NCI-H2081 (cell line): ENCODE measurements at places on chromosomes 11 and 22.

GRCh38 chr22:29810216-29810615 is 27.9 kb downstream of the ASCC2 start:
- no peak for DNase-seq

- DNase-seq: no peak
These were observed 15.8 kb downstream of the UPB1 start for GRCh38 chr22:24510637-24511625.

DNA sequence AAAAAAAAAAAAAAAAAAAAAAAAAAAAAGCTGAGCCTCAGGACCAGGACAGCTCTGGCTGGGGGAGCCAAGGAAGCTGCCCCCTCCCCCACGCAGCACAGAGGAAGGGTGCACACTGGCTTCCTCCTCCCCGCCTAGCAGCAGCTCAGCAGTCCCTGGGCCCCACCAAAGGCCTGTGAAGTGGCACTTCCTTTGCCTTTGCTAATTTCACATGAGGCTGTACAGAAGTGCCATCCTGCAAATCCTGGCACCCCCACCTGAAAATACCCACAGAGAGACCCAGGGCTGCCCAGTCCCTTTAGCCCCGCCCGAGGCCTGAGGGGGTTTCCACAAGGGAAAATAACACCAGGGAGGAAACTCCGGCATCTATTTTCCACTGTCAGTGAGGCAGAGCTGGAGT is 3.9 kb downstream of the RHOG start:
- no peak for DNase-seq

DNA sequence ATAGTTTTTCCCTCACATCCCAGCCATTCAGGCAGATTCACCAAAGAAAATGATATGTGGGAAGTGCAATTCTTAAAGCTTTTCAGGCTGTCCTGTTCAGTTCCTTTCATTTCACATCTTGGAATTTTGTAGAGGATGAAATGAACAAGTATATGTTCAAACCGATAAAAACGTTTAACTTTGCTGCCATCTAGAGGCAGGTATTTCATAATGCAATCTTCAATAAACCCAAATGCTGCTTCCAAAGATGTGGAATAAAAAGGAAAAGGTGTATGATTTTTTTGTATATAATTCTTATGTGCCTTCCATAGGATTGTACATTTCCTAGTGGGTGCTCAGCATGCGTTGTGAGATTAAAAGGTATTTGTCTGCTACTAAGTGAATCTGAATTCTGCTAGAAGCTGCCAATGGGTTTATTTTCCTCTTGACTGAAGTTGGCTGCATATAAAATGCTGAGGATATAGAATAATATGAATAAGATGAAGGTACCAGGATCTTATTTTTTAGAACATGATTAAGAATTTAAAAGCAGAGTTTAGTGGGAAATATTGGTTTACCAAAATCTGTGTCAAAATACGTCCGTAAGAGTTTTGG is 199.3 kb downstream of the PGR start:
- peak; percentile 64 for DNase-seq

DNA sequence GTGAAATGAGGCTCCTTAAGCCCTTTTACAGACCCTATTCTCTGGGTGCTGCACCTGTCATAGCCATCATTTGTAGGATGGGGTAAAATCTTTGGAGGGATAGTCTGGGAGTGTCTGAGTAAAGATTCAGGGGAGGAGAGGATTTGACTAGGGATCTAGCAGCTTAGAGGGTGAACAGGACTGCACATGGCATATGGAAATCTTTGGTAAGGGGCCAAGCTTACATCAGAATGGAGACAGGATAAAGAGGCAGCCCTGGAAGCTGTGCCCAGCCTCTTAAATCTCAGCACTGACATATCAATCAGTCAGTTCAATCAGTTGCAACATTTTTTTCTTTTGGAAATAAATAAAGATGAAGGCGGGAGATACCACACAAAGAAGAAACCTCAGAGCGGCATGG is 301.8 kb upstream of the CADM1 start:
- DNase-seq: no peak

DNA sequence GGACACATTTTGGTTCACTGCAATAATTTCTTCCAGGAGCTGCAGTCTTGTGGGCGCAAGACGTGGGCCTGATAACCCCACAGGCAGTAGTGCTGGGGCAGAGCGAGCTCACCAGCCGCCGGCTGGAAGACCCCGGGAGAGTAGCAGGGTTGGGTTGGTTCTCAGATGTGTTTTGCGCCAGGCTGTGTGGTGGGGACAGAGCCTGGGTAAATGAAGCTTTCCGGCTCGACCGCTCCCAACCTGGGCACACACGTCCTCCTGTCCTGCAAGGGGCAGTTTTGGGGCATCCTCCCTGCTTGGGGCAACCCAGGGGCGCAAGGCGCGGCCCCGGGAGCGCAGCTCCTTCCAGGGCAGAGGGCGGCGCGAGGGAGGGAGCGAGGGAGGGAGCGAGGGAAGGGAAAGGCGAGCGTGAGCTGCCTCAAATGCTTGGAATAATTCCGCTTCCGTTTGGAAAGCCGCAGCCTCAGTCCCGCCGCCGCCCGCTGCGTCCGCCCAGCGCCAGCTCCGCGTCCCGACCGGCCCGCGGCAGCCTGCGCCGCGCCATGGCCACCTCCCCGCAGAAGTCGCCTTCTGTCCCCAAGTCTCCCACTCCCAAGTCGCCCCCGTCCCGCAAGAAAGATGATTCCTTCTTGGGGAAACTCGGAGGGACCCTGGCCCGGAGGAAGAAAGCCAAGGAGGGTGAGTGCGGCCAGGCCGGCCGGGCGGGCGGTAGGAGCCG is at the start of gene PARVA:
Gene PARVA (plus strand): TSS at position 466 of the 718 bp plus-strand sequence. CDS start 77 bp downstream, at position 543.
- DNase-seq: no peak

GRCh38 chr22:50585238-50585637 is 2.6 kb upstream of the CHKB start:
- DNase-seq: no peak

DNA sequence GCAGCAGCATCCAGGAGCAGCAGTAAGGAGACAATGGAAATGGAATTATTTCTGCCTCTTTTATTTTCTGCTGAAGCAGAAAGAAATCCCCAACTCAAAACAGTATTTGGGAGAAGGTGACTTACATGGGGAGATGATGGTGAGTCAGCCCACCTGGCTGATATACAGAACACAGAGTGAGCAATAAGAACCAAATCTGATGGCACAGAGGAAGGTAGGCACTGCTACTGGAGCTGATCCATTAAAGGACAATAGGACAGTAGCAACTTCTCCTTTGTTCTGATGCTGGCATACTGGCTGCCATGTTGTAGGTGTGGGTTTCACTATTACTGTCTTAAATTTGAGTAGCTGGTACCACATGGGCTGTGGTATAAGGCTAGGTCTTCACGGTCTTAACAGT is 45.2 kb downstream of the CLPB start:
- DNase-seq: no peak

DNA sequence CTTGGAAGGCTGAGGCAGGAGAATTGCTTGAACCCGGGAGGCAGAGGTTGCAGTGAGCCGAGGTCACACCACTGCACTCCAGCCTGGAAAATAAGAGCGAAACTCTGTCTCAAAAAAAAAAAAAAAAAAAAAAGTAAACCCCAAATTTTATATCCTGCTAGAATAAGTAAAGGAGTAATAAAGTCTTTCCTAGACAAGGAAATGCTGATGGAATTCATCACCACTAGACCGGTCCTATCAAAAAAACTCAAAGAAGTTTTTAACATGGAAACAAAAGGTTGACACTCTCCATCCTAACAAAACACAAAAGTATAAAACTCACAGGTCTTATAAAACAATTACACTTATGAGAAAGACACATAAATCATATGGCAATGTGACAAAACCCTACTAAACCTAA is 213.9 kb downstream of the SBF2 start:
- no peak for DNase-seq

DNA sequence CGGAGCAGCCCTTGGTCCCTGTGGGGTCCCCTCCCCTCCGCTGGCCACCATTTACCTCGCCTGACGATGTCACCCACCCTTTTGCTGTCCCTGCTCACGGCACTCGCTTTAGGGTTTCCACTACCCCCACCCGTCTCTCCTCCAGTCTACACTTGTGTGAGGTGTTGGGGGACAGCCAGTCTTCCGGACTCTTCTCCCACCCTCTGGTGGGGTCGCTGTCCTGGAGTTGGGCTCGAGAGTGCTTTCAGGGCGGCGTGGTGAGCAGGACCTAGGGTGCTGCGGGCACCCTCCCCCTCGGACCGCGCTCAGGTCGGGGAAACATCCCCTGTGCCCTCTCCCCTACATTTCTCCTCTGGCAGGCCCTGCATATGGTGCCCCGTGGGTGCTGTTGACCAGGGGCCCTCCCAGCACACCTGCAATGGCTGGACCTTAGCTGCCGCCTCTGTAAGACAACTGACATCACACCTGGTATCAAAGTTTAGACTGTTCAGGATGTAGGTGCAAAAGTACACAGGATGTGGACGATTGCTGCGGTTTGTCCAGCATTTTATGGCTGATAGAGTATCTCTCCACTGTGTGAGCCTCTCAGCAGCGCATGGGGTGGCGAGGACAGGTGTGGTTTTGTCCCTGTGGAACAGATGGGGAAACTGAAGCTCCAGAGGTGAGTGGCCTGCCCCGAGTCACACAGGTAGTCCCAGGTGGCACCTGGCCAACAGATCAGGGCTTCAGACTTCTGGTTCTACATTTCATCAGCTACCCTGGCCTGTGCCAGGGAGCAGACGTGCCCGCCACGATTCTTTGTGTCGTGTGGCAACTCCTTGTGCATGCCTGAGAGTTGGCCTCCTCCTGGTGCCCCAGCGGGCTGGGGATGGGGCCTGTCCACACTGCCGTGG is 1.2 kb downstream of the GRK2 start:
- DNase-seq: peak; percentile 23

- peak; percentile 23 for DNase-seq
These were observed 977.6 kb downstream of the BRD1 start for GRCh38 chr22:48849963-48850657.

DNA sequence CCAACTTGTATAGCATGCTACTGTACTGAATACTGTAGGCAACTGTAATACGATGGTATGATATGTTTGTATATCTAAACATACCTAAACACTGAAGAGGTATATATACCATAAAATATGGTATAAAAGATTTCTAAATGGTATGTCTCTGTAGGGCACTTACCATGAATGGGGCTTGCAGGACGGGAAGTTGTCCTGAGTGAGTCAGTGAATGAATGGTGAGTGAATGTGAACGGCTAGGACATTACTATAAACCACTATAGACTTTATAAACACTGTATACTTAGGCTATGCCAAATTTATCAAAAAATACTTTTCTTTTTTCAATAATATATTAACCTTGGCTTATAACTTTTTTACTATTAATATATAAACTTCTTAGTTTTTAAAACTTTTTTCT is 66.8 kb downstream of the ZC3H12C start:
- DNase-seq: no peak

DNA sequence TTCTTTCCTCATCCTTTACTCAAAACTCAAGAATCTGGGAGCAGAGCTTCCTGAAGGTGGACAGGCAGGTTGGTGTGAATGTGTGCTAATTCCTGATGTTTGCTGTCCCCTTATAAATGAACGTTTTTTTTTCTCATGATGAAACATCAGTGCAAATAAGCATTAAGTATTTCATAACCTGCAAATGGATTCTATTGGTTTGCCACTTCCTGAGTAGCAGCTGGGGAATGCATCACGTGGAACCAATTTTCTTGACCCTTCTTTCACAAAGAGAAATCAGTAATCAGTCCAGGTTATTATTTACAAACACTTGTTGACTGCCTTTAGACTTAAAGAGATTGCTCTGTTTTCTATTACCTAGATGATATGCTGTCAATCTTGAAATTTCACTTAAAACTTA is 40.1 kb upstream of the SCN3B start:
- no peak for DNase-seq

GRCh38 chr11:64571410-64572091 is 19.5 kb upstream of the SLC22A12 start:
- no peak for DNase-seq

GRCh38 chr11:125435461-125436238 is 60.4 kb downstream of the FEZ1 start:
- no peak for DNase-seq

- DNase-seq: no peak
These were observed 631.4 kb upstream of the LUZP2 start for GRCh38 chr11:23865341-23865975.

GRCh38 chr11:40219401-40219800 is 1240.1 kb downstream of the LRRC4C start:
- DNase-seq: no peak

DNA sequence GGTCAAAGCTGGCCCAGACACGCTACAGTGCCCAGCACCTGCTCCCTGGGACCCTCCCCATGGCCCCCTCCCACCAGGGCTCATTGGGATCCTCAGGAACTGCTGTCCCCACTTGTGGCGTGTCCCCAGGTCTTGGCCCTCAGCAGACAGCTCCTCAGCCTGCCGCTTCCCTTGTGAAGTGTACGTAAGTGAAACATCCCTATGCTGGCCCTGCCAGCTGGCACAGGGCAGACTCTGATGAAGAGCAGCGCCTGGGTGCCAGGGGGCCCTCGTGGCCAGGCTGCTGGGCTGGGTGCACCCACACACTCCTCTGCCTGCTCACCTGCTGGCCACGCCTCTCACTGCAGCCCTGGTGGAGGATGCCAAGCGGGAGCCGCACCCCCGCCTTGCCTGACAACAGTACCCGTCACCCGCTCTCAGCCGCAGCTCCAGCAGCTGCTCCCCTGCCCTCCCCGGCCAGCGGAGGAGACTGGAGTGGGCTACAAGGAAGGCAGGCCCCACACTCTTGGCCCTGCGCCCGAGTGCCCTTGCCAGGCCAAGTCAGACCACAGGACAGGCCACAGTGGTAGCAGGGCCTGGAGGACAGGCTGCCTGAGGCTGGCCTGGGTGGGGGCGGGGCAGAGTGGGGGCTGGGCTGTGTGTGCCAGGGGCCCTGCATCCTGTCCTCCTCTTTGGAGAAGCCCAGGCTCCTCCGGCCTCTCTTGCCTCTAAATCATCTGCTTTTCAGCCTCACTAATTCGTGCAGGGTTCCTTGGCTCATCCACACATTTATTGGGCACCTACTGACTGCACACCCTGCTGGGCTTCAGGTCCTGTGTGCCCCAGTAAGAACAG is 39.5 kb downstream of the IGF2 start:
- peak; percentile 30 for DNase-seq

DNA sequence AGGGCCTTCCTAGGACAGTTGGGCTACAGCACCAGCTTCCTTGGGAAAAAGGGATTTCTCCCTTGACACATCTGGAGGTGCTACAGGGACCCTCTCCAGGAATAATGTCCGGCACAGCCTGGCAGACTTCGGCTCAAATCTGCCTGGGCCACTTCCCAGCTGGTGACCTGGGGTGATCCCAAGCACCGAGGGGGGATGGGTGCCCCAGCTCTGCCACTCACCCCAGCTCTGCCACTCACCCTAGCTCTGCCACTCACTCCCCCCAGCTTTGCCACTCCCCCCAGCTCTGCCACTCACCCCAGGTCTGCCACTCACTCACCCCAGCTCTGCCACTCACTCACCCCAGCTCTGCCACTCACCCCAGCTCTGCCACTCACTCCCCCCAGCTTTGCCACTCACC is 9.9 kb downstream of the OSBPL5 start:
- DNase-seq: no peak

GRCh38 chr11:65786008-65786785 is 666 bp upstream of the OVOL1 start:
- DNase-seq: no peak
